Hindlimb muscle (tissue), 1 donor: ENCODE measurements at places on chromosomes 12 and 14. TPM values are rescaled to one million over a fixed set of nuclear protein-coding genes. Genes with fewer than 3 reads are reported as not detected.

The TAS2R46 gene
- not detected for polyA plus RNA-seq

The FLVCR2 gene
- polyA plus RNA-seq, result 15.1 TPM

The HSPA2 gene
- 6.0 TPM for polyA plus RNA-seq

The ZCCHC8 gene
- 24.4 TPM for polyA plus RNA-seq

The OTX2 gene
- polyA plus RNA-seq, result not detected

The NYNRIN gene
- polyA plus RNA-seq, result 25.1 TPM

The DNAH10 gene
- polyA plus RNA-seq, result 1.3 TPM

The PTPRB gene
- polyA plus RNA-seq, result 15.9 TPM

The CARMIL3 gene
- 0.10 TPM for polyA plus RNA-seq

The OAS1 gene
- polyA plus RNA-seq, result 5.2 TPM

The RFX4 gene
- polyA plus RNA-seq, result not detected

The NUDT14 gene
- 17.6 TPM for polyA plus RNA-seq

The CMA1 gene
- not detected for polyA plus RNA-seq

The EGLN3 gene
- polyA plus RNA-seq, result 69.6 TPM

The SPTB gene
- 215 TPM for polyA plus RNA-seq

The KRT7 gene
- 1.9 TPM for polyA plus RNA-seq

The NEUROD4 gene
- not detected for polyA plus RNA-seq

The GALNT16 gene
- 25.7 TPM for polyA plus RNA-seq

The RPGRIP1 gene
- polyA plus RNA-seq, result 1.2 TPM

The NR2C1 gene
- 36.4 TPM for polyA plus RNA-seq

The C12orf50 gene
- 0.27 TPM for polyA plus RNA-seq

The ERP27 gene
- polyA plus RNA-seq, result 0.32 TPM

The PLCZ1 gene
- polyA plus RNA-seq, result not detected

The FBXO34 gene
- 15.8 TPM for polyA plus RNA-seq
